ENCODE measurements at places on chromosomes 7 and 10.

GRCh38 chr7:117468174-117468573 is 11.7 kb upstream of the CFTR start:
- DNase-seq, result no peak

DNA sequence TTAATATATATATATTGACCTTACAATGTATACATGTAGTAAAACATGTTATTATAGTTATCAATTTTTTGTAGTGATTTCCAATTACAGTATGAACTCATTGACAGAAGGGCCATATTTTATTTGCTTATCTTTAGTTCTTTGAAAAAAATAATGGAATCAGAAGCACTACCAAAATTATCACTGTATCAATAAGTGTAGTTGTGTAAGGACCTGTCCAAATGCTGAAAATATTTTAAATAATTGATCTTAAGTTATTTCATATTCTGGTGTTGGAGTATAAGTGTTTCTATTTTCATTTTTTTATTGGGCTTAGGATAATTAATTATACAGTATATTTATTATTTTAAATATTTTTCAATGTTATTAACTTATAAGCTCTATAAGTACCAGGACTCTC is 8.5 kb upstream of the DGKB start:
- DNase-seq, result no peak

GRCh38 chr7:90211391-90212148 is at the start of gene STEAP2:
Gene STEAP2 (plus strand): TSS chr7:90211740. CDS start chr7:90225083, 13,343 bp downstream.
- DNase-seq, result peak; percentile 31

DNA sequence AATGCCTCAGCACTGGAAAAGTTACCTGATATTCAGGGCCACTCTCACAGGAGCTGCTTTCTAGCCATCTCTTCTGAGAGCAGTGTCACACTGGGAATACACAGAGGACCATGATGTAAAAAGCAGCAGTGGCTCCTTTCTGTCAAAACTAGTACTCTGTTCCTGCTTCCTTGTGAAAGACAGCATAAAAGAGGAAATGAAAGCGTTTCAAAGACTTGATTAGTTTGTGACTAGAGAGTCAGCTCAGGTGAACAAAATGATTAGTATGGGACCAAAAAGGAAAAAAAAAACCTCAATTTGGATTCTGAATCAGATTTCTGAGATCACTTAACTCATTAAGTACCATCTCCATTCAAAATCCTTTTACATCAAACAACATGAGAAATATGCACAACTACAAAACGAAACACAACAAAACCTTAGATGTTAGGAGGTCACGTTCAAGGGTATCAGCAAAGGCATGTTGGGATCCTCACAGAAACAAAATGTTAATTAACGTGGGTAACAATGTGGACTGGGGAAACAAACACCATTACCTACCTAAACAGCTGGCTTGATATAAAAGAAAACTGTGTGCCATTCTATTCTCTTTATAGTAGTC is 103.7 kb downstream of the MACC1 start:
- DNase-seq, result no peak

DNA sequence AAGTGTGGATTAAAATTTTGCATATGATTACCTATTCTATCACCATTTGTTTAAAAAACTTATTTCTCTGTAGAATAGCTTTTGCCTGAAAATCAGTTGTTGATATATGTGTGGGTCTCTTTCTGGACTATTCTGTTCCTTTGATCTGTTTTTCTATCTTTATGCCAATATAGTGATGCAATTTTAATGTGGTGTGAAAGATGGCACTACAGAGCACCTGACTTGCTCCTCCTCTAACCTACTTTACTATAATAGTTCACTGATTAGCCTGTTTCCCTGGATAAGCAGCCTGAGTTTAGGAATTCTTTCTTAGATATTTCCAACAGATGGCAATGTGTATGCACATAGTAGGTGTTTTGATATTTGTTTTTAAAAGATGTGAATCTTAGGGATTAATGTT is 294.5 kb downstream of the AUTS2 start:
- no peak for DNase-seq

DNA sequence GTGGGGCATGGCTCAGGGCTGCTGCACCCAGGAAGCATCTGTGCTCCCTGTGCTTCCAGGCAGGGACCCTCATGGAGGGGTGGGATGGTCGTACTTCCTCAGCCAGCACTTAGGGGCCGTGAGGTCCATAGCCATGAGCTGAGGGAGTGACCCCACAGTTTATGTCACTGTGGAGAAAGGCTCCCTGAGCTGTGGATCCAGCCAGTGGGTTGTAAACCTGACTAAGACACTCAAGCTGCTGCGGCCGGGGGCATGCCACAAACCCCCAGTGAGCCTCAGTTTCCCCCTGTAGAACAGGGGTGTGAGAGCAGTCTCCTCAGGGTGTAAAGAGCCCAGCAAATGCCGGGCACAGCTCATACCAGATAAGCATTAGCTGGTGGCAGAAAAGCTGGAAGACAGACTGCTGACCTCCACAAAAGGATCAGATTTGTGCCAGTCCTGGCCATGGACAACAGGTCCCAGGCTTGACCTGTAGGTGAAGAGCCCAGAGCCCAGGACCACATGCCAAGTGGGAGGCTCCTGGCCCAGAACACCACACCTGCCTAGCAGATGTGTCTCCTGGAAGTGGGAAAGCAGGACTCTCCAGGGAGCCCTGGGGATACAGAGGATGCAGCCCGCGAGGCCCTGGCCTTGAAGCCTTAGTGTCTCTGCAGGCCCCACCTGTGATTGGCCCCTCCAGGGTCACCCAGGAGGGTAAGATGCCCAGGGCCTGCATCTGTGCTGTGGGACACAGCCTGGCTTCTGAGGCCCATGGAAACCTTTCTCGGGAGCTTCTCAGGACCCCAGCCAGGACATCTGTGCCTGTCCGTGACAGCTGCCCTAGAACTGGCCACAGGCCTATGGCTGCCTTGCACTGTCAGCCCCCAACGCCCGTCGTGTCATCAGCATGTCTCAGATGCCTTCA is 78.1 kb upstream of the RET start:
- no peak for DNase-seq

- DNase-seq, result no peak
Observed at GRCh38 chr10:34732926-34733325, 82.2 kb downstream of the PARD3 start.

GRCh38 chr10:1923998-1924397 is 186.7 kb upstream of the ADARB2 start:
- no peak for DNase-seq

DNA sequence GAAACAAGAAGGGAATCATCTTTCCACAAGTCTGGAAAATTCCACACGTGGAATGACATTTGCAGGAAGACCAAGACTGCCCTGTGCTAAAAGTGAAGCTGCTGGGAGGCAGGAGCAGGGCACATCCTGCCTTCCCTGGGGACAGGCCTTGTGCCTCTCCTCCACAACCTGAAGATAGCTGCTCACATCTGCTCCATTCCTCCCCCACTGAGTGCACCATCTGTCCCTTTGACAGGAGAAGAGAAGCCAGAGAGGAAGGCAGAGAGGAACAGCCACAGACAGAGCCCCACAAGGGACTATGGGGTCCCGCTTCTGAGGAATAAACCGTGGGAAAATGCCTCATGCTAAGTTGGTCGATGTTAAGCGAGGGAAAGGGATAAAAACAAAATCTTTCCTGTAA is 15.9 kb upstream of the FAM171A1 start:
- DNase-seq, result no peak

DNA sequence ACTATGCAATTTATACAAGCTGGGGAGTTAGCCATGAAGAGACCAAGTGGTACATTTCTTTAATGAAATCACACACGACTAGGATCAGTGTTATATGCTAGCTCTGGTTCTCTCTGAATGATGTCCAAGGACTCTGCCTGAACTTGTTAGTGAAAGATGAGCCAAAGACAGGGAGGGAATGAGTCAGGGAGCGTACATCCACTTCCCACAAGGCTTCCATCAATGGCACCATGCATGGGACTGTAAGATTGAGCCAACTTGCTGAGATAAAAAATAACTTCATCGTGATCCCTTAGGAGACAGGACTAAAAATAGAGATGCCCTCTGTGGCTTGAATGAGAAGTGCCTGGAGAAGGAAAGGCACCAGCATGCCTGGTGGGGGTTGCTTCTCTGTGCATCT is 629.7 kb downstream of the ACTR3B start:
- no peak for DNase-seq

GRCh38 chr10:94093286-94093905 is 99.7 kb downstream of the PLCE1 start:
- DNase-seq, result no peak

DNA sequence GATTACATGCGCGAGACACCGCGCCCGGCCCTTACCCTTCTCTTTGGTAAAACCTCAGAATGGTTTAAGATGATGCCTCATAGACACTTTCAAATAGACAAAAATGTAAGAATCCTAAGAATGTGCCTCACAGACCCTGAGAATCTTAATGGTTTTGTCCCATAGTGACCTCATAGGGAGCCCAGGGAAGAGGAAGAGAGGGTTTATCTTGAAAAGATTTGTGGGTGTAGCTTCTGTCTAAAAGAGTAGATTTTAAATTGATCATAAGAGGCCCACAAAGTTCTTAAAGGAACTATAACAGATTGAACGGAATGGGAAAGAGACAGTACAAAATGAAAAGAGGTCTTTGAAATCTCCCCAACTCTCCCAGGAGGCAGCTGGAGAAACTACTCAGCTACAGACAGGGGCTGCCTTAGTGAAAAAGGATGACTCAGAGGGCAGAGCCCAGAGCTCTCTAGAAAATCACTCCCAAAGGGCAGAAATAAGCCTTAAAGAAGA is 220.6 kb downstream of the ADRA2A start:
- no peak for DNase-seq

- DNase-seq, result no peak
Observed at GRCh38 chr10:43390759-43391158, 18.2 kb downstream of the HNRNPF start.

DNA sequence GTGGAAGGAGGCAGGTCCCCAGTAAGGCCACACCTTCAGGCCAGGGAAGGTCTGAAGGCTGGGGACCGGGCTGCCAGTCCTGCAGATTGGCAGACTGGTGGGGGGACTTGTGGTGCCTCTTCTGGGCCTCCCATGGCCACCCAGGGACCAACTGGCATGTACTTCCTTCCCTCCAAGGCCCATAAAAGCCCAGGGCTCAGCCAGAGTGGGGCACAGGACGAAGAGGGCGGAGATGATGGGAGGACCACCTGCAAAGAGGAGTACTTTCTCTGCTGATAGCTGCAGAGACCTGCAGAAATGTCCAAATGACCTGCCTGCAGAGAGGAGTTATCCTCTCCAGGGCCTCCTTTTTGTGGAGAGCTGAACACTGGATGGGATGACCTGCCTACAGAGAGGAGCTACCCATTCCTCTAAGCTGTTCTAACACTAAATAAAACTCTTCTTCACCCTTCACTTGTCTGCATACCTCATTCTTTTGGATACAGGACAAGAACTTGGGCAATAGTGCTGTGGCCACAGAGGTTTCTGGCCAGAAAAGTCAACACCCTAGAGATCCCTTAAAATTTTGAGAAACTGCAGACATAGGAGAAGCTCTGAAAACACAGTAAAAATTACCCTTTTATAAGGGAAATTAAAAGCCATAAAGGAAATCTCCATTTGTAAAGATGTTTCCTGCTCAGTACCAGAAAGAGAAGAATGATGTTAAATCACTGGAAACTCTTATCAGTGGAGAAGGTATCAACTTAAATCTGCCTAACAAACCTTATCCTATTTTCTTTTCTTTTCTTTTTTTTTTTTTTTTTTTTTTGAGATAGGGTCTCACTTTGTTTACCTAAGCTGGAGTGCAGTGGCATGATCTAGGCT is 20.7 kb upstream of the PRF1 start:
- no peak for DNase-seq

DNA sequence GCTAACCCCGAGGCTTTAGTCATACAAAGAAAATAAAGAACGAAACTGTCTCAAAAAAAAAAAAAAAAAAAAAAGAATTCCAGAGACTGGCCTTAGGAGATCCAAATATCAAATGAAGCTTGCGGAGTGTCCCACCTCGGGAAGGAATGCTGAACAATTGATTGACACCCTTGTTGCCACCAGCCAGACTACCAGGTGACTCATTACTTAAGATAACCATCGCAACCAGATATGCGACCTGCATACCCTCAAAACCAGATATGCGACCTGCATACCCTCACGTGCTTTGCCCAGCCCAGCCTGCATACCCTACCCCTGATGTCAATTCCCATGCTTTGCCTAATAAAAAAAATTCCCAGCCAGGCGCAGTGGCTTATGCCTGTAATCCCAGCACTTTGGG is 2.7 kb upstream of the PRKRIP1 start:
- DNase-seq, result no peak

GRCh38 chr10:123507298-123507697 is 158.9 kb upstream of the GPR26 start:
- DNase-seq, result no peak

DNA sequence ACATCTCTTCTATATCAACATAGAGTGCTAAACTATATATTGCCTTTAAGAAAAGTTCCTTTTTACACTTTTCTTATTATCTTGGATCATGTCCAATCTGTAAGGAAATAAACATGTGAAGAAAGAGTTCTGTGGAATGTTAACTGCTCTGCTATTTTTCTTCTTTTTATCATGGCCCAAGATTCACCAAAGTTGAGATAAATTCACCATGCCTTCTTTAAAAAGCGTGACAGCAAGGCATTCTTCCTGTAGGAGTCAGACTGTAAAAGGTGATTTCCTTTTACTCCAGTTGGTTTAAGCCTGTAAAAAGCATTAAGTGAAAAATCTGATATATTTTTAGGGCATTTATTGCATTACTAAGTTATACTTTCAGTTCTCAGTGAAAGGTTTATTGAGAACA is 165.7 kb upstream of the FZD1 start:
- no peak for DNase-seq

DNA sequence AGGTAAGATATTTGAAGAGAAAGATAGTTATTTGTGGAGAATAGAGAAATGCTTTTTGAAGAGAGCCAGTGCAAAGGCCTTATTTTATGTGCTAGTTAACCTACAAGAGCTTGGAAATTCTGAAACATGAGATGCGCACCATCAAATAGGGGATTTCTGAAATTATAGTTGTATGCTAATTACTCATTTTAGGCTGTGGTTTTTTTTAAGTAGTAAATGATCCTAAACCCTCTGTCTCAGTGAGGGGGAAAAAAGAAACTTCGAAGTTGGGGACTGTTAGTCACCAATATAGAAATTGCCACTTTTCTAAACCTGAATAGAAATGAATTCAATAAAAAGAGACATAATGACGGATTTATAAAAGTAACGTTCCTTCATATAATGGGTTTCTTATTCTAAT is 119.3 kb upstream of the MDFIC start:
- DNase-seq, result no peak

DNA sequence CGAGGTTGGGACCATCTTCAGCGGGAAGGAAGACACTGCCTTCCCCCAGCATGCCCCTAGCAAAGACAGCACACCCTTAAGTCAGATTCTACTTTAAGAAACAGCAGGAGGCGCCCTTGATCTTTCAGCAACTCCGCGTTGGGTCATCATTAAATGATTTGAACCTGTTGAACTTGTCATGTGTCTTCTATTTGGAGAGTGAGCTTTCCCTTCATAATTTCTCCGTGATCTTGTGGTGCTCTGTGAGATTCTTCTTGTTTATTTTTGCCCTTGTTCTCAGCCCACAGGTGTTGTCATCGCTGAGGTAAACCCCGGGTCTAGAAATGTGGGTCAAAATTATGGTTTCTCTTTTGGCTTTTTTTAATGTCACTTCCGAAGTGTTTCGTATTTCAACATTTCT is 49.5 kb upstream of the PITRM1 start:
- DNase-seq, result no peak
